Neural crest cell (in vitro differentiated cells): ENCODE measurements at places on chromosomes 7 and 10.

DNA sequence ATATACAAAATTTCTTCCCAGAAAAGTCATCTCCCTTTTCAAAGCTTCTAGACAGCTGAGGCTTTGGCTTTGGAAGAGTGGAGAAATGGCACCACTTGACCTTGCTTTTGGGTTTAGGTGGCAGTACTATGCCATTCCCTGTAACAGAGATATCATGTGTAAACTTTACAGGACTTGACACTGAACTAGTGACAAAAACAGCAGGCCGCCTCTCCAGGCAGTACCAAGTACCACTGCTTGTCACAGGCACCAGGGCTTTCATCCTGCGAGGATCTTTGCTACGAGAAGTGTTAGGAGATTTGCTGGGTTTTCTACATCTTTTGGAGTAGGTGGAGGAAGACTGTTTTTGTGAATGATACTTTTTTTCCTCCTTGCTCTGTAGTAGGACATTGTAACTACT is 32.6 kb upstream of the ANLN start:
- no peak for DNase-seq

DNA sequence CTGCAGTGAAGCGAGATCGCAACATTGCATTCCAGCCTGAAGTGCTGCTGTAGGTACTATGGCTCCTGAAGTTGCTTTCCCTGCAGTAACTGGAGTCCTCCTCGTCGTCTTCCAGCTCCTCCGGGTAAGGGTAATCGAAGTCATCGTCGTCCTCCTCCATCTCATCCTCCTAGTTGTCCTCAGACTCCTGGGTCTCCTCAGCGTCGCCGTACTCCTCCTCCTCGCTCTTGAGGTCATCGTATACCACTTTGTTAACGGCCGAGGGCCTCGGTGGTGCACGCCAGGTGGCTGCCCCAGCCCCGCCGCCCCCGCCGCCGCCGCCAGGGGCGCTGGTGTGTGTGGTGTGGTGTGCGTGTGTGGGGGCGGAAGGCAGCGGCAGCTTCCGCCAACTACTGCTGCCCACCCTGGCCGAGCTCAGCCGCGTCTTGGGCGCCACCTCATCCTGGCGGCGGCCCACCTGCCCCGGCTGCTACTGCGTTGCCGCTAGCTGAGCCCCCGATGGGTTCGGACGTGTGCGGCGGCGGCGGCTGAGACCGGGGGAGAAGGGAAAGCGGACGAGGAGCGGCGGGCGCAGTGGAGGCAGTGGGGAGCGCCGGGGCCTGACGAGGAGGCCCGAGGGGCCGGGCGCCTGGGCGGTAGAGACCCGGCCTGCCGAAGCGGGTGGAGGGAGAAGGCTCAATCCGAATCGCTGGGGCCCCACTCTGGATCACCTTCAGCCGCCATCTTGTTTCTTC is 11.8 kb upstream of the ACBD5 start:
- no peak for DNase-seq

GRCh38 chr10:6711408-6711841 is 131.3 kb upstream of the PRKCQ start:
- no peak for DNase-seq

DNA sequence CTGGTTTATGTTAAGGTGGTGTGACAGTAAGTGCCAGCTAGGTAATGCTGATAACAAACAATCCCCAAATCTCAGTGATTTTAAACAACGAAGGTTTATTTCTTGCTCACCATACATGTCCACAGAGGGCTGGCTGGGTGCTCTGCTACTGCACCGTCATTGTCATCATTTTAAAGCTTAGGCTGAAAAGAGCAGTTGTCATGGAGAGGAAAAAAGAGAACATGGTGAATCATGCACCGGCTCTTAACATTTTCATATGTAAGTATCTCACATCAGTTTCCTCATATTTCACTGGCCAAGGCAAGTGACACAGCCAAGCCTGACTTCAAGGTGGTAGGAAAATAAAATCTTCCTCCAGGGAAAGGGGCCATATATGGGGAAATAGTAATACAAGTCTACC is 746.9 kb downstream of the SORCS3 start:
- no peak for DNase-seq

DNA sequence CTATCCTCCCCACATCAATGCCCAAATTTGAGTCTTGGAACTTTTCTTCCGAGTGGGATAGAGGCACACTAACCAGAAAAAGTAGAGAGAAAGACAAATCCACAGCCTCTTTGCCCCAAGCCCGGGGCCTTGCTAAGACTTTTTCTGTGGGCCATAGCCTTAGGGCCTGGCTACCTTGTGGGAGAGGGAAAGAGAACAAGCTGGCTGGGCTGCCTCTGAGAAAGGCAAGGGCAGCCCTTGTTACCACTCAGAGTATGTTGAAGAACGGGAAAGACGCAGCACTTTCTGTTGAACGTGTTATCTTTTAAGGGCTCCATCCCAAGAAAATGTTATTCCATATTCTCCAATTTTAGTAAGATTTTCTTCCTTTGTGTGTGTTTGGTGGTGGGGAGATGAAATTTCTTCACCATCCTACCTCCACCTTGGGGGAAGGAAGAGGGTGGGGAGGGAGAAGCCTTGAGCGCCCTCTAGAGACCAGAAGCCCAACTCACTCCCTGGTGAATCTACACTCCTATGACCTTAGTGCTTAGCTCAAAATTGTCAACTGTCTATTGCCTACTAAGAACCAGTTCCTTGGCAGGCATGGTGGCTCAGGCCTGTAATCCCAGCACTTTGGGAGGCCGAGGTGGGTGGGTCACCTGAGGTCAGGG is 3.9 kb upstream of the NRF1 start:
- DNase-seq: no peak

GRCh38 chr10:34889004-34889869 is 74.1 kb upstream of the PARD3 start:
- DNase-seq: no peak

GRCh38 chr10:48253970-48254657 is 20.4 kb downstream of the FRMPD2 start:
- no peak for DNase-seq

DNA sequence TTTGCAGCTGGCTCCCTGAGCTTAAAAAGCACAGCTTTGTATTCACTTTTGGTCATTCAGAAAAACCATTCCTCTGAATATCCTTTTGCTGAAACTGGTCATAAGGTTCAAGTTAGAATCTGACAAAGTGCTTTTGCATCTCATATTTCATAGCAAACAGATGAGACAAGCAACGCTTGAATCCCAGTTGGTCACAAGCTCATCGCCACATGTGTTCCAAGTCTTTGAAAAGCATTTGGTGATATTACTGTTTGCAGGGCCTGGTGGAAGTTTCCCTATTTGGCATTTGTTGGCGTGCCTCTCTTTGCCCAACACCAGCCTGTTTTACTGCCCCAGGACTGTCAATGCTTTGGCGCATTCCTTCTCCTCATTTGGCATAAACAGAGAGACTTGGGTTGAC is 10.3 kb downstream of the TACC2 start:
- DNase-seq: no peak

DNA sequence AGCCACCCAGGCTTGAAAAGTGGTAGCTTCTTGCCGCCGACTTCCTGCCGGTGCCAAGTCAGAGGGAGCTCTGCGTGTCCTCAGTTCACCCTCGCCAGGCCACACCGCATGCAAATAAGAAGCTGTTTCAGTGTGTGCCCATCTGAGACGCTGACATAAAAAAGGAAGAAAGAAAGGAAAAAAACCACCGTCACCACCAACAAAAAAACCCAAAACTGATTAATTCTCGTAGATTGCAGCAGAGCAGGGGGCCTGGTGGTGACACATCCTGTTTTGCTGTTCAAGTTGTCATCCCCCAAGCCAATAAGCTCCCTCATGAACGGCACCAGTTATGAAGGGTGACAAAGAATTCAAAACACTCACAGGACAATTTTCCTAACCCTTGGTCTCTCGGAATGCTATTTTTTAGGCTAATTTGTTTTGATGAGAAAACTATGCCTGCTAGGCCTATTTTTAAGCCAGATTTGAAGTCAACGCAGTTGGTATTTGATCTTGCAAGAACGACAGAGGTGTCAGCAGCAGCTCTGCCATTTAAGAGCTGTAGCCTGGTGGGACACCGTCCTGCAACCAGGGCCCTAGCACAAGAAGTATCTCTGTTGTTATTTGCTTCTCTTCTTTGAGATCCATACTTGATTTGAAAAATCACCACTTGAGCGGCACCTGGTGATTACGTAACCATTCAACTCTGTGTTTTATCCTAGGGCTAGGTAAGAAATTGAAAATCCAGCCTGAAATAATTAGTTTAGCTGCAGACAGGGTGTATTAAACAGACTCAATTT is 145.6 kb downstream of the PFKFB3 start:
- DNase-seq: no peak
